ENCODE measurements at places on chromosomes 6 and 20.
A peak's percentile ranks its signal among the peaks of the same experiment; 100 is the strongest.

DNA sequence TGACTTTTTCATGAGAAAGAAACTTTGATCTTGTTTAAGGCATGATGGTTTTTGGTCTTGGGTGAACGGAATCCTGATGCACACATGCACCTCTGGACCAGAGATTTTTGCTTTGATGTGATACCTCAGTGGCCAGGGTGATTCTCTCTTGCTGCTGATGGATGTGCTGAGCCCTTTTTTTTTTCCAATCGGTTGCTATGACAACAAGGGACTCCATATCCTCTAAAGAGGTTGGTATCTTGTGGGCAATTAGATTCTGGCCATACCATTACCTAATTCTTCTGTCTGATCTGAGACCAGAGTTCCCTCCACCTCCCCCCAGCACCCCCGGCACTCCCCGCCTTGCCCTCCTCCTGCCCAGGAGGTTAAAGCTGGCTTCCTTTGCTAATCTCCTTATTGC lies 24.9 kb downstream of the PDYN start:
- no peak for DNase-seq

- DNase-seq: peak; percentile 11
Measured at GRCh38 chr6:152642578-152643375, 5.6 kb upstream of the SYNE1 start.

DNA sequence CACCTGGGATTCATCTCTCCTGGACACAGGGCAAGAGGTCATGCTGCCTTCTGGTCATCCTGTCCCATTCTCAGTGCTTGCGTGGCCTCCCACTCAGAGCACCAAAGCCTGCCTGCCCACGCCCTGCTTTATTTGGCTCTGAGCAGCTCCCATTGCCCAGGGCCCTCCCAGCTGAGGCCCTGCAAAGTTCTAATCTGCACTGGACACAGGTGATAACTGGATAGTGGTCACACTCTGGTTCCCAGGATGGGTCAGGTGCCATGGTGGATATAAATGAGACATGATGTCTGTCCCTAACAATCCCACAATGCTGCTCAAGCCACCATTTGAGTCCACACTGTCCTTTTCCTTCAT lies 39.5 kb downstream of the CPXM1 start:
- DNase-seq: no peak

DNA sequence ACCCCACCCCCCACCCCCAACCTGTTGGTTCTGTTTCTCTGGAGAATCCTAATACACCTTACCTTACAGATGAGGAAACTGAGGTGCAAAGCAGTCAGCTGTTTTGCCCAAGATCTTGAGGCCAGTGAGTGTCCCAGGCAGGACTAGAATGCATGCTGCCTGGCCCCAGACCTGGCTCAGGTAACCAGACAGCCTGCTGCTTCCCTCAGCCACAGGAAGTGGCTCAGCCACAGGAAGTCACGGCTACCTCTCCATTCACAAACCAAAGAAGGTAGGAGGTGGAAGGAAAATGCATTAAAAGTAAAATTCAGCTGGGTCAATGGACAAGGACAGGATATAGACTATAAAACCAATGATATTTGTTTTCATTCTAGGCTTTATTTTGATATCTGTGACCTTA lies 517.6 kb downstream of the CD83 start:
- no peak for DNase-seq

DNA sequence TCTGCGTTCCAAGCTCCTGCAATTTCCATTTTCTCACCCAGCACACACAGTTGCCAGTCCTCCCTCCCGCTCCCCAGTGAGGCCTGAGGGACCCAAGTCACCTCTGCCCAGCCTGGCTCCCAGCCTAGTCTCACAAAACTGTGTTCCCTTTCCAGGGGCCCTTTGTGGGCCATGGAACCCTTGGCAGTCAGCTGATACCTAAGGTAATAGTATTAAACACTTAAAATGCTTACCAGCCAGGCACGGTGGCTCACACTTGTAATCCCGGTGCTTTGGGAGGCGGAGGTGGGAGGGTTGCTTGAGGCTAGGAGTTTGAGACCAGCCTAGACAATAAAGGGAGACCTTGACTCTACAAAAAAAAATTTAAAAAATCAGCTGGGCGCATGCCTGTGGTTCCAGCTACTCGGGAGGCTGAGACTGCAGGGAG lies 3.2 kb upstream of the RBM38 start:
- DNase-seq: no peak

- no peak for DNase-seq
Measured at GRCh38 chr6:142843361-142843760, 101.6 kb downstream of the HIVEP2 start.

GRCh38 chr20:48984575-48985219 lies 61.4 kb upstream of the CSE1L start:
- DNase-seq: no peak

- no peak for DNase-seq
Measured at GRCh38 chr20:10328897-10329255, 105.1 kb downstream of the MKKS start.

- no peak for DNase-seq
Measured at GRCh38 chr6:126628125-126628524, 288.2 kb downstream of the CENPW start.

GRCh38 chr6:110250838-110251237 lies 70.6 kb downstream of the CDC40 start:
- DNase-seq: no peak

DNA sequence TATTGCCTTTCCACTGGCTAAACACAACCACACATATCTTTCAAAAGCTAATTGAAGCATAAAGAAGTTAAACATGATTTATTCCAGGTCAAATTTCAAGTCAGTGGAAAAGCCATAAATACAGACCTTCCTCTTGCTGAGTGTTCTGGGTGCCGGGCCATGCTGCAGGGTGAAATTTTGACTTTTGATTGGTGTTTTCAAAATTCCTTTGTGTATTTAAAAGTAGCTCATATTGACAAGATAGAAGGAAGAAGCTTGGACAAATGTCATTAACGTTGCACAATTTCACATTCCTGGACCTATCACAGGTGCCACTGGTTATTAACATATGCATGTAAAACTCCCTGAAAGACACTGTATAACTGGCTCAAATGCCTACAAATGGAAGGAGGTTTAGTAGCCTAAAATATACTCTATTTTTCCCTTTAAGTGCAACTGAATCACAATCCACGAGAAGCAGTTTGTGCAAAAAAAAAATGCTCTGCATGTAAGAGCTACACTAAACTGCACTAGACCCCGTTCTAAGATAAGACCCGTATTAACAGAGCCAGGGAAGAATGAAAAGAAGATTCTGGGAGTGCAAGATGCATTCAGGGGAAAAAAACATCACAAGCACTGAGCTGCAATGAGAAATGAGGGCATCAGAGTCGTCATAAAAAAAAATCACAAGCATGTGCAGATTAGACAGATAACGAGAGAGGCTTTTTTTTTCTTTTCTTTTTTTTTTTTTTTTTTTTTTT lies 30.4 kb downstream of the ATXN1 start:
- DNase-seq: no peak

- DNase-seq: no peak
Measured at GRCh38 chr6:55872866-55873265, 2.5 kb downstream of the BMP5 start.

- no peak for DNase-seq
Measured at GRCh38 chr20:45969712-45970634, 2.0 kb downstream of the ZNF335 start.

DNA sequence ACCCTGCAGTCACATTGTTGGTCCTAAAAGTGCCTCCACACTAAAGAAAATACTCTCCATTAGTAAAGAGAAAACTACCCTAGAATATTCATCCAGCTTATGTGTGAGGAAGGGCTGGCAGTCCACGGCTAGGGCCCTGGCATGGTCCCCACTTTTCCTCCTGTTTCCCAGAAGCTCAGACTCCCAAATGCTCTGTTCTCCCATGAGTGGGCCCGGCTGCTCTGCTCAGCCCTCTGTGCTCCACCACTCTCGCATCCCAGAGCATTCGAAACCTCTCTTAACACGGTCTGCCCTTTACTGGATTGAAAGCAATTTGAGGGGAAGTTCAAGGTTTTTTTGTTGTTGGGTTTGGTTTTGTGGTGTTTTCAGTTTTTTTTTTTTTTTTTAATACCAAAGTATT lies 61.8 kb downstream of the APCDD1L start:
- DNase-seq: no peak

DNA sequence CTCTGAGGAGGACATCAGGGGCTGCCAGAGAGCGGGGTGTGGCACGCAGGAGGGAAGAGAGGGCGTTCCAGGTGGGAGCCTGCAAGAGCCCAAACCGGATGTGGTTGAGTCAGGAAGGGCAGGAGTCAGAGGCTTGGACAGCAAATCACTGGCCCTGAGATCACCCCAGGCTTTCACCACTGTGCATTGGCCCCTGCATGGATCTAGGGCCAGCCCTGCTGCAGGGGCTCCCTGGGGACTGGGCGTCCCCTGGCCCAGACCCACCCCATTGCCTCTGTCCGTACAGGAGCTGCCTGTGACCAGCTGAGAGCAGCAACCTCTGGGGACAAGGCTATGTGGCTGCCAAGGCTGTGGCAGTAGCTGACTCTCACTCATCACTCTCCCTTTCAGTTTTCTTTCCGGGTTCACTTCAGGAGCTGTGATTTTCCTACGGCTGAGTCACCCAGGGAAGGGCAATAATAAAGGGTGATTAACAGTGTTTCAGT lies 33.9 kb downstream of the KCNK17 start:
- peak; percentile 25 for DNase-seq

DNA sequence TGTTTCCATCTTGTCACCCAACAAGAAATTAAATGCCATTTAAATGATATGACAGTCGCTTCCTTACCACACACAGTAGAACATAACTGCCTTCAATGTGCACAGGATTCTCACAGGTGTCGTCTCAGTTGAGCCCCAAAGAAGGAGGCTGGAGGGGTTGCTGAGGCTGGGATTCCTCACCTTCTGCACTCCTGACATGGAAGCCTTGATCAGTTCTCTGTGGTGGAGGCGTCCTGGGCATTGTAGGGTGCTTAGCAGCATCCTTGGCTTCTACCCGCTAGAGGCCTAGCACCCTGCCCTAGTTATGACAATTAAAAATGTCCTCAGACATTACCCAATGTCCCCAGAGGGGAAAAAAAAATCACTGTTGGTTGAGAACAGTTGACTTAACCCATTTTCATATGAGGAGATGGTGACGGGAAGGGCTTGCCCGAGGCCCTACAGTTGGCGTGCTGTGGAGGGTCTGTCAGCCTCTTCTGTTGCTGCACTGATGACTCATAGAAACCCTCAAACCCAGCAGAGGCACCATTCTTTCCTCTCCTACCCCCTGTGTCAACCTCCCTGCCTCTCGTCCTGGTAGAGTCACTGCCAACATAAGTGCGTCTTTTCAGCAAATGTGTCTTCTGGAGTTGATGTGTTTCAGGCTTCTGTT lies 19.3 kb upstream of the ZNF831 start:
- DNase-seq: no peak

DNA sequence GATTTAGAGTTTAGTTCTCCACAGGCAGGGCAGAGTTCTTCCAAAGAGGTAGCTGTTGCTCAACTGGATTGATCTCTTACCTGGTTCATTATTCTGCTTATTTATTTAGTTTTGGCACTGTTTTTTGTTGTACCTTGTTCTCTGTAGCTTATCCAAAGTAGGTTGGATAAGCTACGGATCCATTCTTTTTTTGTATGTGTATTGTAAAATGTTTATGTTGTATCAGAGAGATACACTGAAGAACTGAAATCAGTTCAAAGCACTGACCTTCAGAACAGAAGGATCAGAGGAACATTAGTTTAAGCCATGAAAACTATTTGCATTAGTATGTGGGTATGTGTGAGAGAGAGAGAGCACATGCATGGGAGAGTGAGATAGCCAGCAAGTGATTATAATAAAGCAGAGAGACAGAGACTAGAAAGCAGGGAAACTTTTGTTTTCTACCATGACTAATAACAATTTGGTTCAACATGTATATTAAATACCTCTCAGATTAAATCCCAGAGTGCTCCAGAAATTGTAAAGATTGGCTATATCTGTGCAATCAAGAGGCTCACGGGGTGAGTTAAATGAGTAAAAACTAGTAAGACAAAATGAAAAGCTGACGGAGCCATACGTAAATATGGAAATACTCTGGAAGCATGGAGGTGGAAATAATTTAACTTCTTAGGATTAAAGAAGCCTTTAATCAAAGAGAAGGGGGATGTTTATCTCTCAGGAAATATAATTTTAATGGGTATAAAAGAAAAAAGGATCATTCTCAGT lies 40.2 kb downstream of the ITCH start:
- no peak for DNase-seq

DNA sequence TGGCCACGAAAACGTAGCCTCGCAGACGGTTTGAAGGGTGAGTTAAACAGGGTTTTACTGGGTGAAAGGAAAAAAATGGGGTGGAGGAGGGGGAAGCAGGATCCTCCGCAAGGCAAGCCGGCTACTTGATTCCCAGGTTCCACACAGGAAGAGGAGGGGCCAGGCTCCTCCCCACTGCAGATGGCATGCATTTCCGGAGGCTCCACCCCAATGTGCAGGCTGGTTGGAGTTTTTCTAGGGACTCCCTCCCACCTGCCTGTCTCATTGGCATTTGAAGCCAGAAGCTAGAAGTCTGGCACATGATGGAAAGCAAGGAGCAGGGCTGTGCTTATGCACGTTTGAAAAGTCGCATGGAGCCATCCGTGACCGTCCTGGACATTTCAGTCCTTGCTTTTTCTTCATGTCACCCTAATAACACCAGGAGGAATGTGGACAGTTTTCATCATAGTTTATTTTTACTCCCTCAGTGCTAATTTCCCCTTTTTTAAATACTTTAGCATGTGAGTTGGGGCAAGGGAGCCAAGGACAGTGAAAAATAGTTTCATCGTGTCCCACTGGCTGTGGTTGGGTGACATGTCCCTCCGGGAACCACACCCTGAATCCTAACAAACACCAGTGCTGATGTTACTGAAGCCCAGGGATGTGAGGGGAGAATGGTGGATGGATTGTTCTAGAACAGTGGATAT lies 100.1 kb upstream of the INSM1 start:
- DNase-seq: no peak

DNA sequence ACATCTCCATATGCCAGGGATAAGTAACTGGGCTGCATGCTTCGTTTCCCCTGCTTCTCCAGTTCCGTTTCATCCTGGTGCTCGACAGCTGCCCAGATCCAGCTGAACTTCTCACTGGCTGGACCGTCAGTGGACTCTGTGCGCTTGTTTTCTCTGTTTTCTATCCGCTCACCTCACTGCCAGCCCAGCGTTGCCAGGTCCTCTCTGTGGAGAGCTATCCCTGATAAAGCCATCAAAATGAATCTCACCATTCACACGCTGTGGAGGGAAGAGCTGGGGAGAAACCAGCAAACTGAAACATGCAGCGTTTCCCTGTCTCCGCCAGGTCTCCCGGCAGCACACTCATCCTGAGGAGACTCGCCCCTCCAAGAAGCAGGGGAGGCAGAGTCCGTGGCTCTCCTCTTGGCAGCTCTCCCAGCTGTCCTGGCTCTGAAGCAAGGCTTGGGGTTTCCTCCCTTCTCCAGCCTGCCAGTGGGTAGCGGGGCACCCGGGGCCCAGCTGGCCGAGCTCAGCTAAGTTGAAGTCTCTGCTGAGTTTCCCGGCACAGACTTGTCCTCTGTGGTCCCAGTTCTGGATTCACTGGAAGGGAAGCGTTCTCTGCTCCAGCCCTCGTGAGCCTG lies 160.9 kb downstream of the DTNBP1 start:
- DNase-seq: no peak

GRCh38 chr20:45266977-45267376 lies 12.6 kb upstream of the SLPI start:
- no peak for DNase-seq

All from LNCaP clone FGC (cell line).